Vagina (tissue), 2 donors: ENCODE measurements at places on chromosomes 1 and 21. TPM values are rescaled to one million over a fixed set of nuclear protein-coding genes. Genes with fewer than 3 reads are reported as not detected.

The FOXD2 gene
- 0.98 TPM for total RNA-seq

The HENMT1 gene
- 0.98 TPM for total RNA-seq

The IQCC gene
- total RNA-seq: not detected

The SELE gene
- 11.5 TPM for total RNA-seq

The KRTAP19-3 gene
- total RNA-seq: not detected

The ROR1 gene
- total RNA-seq: 11.0 TPM

The GPR153 gene
- total RNA-seq: 11.5 TPM

The KMO gene
- total RNA-seq: 4.7 TPM

The SLAMF6 gene
- total RNA-seq: 8.6 TPM

The NFIA gene
- total RNA-seq: 59.2 TPM

The RBP7 gene
- 36.3 TPM for total RNA-seq

The HRNR gene
- total RNA-seq: not detected

DNA sequence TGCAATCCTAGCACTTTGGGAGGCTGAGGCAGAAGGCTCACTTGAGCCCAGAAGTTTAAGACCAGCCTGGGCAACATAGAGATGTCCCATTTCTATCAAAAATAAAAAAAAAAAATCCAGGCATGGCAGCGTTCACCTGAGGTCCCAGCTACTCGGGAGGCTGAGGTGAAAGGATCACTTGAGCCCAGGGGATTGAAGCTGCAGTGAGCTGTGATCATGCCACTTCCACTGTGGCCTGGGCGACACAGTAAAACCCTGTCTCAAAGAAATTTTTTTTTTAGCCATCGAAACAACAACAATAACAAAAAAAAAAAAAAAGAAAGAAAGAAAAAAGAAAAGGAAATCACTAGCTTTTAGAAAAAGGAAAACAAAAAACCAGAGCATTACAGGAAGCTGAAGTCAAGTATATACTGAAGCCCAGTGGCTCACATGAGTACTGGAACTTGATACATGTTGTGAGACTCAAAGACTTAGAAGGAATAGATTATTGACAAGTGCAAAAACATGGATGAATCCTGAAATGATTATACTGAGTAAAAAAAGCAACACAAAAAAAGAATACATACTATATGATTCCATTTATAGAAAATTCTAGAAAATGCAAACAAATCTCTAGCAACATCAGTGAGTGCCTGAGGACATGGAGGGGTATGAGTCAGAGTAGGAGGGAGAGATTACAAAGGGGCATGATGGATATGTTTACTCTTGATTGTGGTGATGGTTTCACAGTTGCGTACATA, 6.1 kb upstream of the RABGAP1L start:
- peaks cover under 1% of the 10 kb centered on the region for H3K4me1 ChIP-seq
- no peak overlapping the region for H3K4me3 ChIP-seq
- no peaks in the 10 kb centered on the region for H3K27me3 ChIP-seq
- H3K27ac ChIP-seq: no peak overlapping the region

DNA sequence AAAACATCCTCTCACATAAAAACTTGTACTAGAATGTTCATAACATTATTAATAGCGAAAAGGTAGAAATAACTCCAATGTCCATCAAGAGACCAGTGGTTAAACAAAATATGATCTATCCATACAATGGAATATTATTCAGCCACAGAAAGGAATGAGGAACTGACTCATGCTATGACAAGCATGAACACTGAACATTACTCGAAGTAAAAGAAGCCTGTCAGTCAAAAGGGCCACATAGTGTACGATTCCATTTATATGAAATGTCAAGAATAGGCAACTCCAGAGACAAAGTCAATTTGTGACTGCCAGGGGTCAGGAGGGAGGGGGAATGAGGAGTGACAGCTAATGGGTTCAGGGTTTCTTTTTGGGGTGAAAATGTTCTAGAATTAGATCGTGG, 2.3 kb downstream of the VPS26C start:
- no peak overlapping the region for H3K27ac ChIP-seq
- no peaks in the 10 kb centered on the region for H3K27me3 ChIP-seq
- H3K36me3 ChIP-seq: no peaks in the 10 kb centered on the region
- DNase-seq: peak; percentile 7
- H3K4me1 ChIP-seq: peaks cover 44% of the 10 kb centered on the region

- H3K4me1 ChIP-seq: no peaks in the 10 kb centered on the region
- no peak overlapping the region for H3K27ac ChIP-seq
- H3K27me3 ChIP-seq: no peaks in the 10 kb centered on the region
Observed at GRCh38 chr1:246212013-246212412, 295.1 kb downstream of the SMYD3 start.

DNA sequence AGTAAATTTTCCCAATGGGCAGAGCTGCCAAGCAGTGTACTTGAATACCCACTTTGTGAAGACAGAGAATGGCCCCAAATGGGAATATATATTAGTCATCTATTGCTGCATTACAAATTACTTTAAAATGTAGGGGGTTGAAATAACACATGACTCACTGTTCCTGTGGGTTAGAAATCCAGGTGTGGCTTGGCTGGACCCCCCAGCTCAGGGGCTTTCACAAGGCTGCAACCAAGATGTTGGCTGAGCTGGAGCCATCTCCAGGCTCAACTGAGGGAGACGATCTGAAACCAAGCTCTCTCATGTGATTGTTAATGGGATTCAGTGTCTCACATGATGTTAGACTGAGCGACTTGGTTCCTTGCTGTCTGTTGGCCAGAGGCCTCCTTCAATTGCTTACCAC, 33.4 kb upstream of the ARHGAP29 start:
- no peak overlapping the region for H3K27ac ChIP-seq
- H3K36me3 ChIP-seq: no peaks in the 10 kb centered on the region
- no peaks in the 10 kb centered on the region for H3K27me3 ChIP-seq
- peaks cover 21% of the 10 kb centered on the region for H3K4me1 ChIP-seq

- H3K4me1 ChIP-seq: peaks cover 55% of the 10 kb centered on the region
- no peak for DNase-seq
- no peak overlapping the region for H3K4me3 ChIP-seq
- no peaks in the 10 kb centered on the region for H3K27me3 ChIP-seq
- H3K27ac ChIP-seq: peak overlapping the region; percentile 96
- no peaks in the 10 kb centered on the region for H3K36me3 ChIP-seq
Observed at GRCh38 chr1:15155888-15156741, 2.6 kb downstream of the TMEM51 start.

GRCh38 chr1:26811708-26812107, 14.8 kb upstream of the ZDHHC18 start:
- no peak overlapping the region for H3K4me3 ChIP-seq
- no peaks in the 10 kb centered on the region for H3K27me3 ChIP-seq

- peaks cover 5% of the 10 kb centered on the region for H3K4me1 ChIP-seq
- no peaks in the 10 kb centered on the region for H3K27me3 ChIP-seq
- no peaks in the 10 kb centered on the region for H3K36me3 ChIP-seq
- DNase-seq: no peak
Observed at GRCh38 chr1:89763649-89763986, 57.2 kb upstream of the LRRC8D start.

- H3K27ac ChIP-seq: no peak overlapping the region
- H3K27me3 ChIP-seq: no peaks in the 10 kb centered on the region
- H3K4me3 ChIP-seq: no peak overlapping the region
- no peak for DNase-seq
Observed at GRCh38 chr1:94852788-94853187, 32.6 kb downstream of the SLC44A3 start.

DNA sequence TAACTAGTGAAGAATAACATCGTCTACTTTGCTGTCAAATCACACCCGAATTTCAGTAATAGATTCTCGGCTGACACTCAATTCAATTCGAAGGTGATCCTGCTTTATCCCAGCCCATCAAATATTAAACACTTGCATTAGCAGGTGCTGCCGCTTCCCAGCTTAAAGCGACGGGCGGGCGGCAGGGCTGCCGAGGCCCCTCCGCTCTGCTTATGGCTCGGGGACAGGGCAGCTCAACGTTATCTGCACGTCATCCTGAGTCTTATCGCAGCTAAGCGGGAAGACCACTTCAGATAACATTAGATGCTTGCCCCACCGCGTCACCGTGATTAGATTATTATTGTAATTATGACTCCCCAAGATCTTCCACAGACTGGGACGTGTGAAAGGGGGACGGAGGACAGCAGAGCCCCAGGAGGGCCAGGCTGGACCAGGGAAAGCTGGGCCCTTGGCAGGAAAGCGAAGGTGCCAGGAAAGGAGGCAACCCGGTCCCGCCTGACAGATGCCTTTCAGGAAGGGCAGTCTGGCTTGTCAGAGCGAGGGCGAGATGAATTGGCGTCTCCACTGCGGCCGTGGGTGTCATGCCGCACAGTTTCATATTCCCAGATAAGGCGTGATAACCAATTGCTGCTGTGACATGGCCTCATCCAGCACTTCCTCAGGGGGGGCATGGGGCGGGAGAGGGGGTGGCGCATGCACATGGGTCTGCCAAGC, 37.0 kb downstream of the DMAP1 start:
- H3K36me3 ChIP-seq: no peaks in the 10 kb centered on the region
- no peak overlapping the region for H3K27ac ChIP-seq
- DNase-seq: no peak
- no peaks in the 10 kb centered on the region for H3K27me3 ChIP-seq

DNA sequence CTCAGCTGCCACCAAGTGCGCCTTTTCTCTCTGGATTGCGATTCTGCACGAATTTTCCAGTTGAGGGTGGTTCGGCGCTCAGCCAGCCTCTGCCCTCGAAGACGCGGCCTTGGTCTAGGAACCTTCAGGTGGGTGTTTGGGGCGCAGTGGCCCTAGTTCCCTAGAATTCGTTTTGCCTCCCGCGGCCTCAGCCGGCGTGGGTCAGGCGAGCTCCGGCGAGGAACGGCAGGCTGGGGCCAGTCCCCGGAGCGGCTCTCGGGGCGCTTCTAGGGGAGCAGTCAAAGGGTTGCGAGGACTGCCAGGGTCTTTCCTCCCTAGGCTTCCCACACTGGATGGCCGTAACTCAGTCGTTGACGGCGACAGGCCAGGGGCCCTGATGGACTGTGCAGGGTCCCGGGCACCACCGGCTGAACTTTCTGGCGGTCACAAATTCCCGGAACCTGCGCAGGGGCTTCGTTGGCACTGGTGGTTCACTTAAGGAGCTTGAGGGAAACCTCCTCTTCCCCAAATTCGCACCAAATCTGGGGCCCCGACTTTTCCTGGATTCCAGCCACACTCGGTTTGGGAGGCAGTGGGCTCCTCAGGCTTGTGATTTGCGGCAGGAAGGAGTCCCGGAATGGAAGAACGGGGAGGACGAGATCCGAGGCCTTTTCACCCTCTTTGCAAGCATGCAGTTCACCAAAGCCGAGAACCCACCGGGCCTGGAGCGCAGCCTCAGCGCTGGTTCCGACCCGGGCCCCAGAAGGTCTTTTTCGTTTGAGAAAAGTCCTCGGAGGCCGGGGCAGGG, 1.2 kb downstream of the DMBX1 start:
- H3K27me3 ChIP-seq: peaks cover 34% of the 10 kb centered on the region
- H3K4me3 ChIP-seq: no peak overlapping the region
- H3K4me1 ChIP-seq: peaks cover 26% of the 10 kb centered on the region
- DNase-seq: no peak

GRCh38 chr1:235047331-235047871, 81.2 kb downstream of the TOMM20 start:
- no peak overlapping the region for H3K4me3 ChIP-seq
- DNase-seq: no peak
- H3K4me1 ChIP-seq: peaks cover 28% of the 10 kb centered on the region
- H3K36me3 ChIP-seq: no peaks in the 10 kb centered on the region

GRCh38 chr1:206725109-206725963, 40.6 kb downstream of the MAPKAPK2 start:
- no peak overlapping the region for H3K4me3 ChIP-seq
- H3K27ac ChIP-seq: no peak overlapping the region
- H3K36me3 ChIP-seq: no peaks in the 10 kb centered on the region

DNA sequence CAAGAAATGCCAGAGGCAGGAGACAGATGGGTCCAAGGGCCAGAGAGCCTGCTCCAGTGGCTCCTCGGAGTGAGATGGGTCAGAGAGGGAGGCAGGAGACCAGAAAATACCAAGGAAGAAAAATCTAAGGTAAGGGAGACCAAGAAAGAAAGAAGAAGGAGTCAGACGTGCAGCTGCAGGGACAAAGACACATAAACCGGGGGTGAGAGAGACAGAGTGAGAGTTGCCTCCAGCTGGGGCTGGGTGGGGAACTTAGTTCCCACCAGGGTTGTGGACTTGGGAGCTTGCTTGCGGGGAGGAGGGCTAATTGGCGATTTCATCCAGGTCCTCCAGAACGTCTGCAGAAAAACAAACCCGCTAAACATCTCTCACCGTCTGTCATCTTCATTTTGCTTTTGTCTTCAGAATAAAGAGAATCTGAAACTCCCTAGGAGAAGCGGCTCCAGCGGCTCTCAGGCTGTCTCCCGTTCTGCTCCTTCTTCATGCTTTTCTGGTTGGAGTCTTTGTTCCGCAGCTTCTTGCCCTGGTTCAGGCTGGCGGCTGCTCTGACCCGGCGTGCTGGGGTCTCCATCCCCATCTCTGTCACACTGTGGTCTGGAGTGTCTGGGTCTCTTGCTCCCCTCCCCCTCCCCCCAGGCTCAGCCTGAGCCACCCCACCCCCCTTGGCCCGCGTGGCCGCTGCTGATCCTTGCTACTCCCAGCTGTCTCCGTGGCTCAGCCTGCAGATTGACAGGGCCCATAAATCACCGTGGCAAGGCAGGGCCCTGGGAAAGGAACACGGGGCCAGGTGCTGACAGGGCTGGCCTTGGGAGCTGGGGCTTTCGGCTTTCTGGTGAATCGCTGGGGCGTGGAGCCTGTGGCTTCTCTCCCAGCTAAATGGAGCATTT, 66.6 kb downstream of the UBIAD1 start:
- no peak overlapping the region for H3K4me3 ChIP-seq
- H3K4me1 ChIP-seq: peaks cover 23% of the 10 kb centered on the region
- no peak overlapping the region for H3K27ac ChIP-seq

DNA sequence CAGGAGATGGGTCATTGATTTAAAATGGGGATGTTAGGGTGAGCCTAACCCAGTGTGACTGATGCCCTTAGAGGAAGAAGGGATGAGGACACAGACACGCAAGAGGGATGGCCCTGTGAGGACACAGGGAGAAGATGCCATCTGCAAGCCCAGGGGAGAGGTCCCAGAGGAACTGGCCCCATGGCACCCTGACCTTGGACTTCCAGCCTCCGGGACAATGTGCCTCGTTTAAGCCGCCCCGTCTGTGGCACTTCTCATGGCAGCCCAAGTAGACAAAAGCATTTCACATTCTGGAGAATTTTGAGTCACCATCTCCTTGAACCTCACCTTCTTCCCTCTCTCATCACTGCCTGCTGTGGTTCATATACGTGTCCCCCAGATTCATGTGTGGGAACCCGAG, 20.1 kb upstream of the PCBP3 start:
- H3K27me3 ChIP-seq: no peaks in the 10 kb centered on the region
- no peak overlapping the region for H3K4me3 ChIP-seq
- DNase-seq: no peak
- H3K36me3 ChIP-seq: no peaks in the 10 kb centered on the region
- no peak overlapping the region for H3K27ac ChIP-seq

GRCh38 chr1:224059897-224060427, 53.9 kb upstream of the FBXO28 start:
- no peak for DNase-seq
- H3K27me3 ChIP-seq: no peaks in the 10 kb centered on the region
- H3K4me3 ChIP-seq: no peak overlapping the region

DNA sequence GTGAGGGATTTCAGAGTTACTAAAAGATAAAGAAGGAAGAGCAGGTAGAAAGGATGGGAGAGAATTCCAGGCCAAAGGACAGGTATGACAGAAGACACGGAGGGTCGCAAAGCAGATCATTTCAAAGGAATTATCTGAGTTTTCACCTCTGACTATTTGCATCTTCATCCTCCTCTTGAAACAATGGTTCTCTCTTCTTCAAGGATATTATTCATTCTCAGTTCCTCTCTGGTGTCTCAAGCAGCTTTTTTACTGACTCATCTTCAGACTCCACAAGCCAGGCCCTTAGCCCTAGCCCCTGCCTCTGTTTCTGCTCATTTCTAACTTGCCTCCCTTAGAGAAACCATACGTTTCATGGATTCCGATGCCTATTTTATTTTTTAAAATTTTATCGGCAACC, 15.0 kb downstream of the DDX59 start:
- DNase-seq: no peak
- H3K27me3 ChIP-seq: no peaks in the 10 kb centered on the region
- H3K36me3 ChIP-seq: no peaks in the 10 kb centered on the region

GRCh38 chr1:36351227-36351977, 28.0 kb upstream of the EVA1B start:
- H3K36me3 ChIP-seq: peaks cover 48% of the 10 kb centered on the region
- DNase-seq: no peak
